ENCODE measurements at places on chromosomes 12 and 14. TPM values are rescaled to one million over a fixed set of nuclear protein-coding genes. Genes with fewer than 3 reads are reported as not detected.

- no peak for DNase-seq
Measured at GRCh38 chr12:31018106-31018789, 55.4 kb upstream of the DDX11 start.

NKX2-1 gene
- not detected for total RNA-seq

FKBP11 gene
- total RNA-seq: 54.6 TPM

ZNF26 gene
- total RNA-seq: 14.4 TPM

HOTAIR gene
- total RNA-seq: not detected

- no peak for DNase-seq
Measured at GRCh38 chr12:64625243-64626077, 15.2 kb downstream of the RASSF3 start.

DNA sequence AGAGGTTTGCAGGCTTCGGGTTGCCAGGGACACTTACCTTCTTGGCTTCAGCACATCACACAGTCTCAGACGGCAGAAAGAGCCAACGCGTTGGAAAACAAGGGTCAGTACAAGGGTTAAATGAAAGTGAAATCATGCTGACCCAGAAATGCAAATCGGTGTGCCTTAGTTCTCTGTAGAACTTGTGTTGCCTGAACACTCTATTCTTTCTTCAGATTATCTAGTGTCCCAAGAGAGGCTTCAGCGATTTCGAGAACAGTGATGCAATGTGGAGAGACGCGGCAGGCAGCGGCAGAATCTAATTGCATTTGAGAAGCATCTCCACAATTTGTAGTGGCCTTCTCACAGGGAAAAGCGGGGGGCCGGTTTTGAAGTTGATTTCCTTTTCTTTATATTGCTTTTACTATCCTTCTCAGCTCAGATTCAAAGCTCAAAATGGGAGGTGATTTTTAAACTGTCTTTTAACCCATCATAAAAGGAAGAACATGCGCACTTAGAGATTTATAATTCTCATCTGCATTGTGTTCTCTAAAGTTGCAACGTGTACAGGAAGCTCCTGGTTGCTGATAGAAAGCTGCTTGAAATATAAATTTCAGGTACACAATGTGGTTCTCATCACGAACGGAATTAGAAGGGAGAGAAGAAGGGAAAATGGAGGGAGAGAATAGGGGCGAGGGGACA is 67.8 kb upstream of the EGLN3 start:
- DNase-seq: no peak

GRCh38 chr14:61076556-61076955 is 95.5 kb downstream of the SLC38A6 start:
- DNase-seq: no peak

DNA sequence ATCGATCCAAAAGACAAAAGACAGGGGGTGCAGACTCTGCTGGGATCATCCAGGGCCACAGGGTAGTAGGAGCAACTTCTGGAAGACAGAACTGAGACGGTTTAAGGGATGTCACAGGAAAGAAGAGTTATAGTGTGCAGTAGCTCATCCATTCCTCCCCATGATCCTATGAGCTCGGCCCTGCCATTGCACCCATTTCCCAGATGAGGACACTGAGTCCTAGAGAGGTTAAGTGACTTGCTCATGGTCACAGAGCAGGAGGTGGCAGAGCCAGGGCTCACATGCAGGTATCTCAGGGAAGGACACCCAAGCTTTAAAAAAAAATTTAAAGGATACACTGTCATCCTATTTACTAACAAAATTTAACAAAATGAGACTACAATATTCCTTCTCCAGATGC is 86.1 kb upstream of the FZD10 start:
- no peak for DNase-seq

GRCh38 chr12:57112492-57113294 is 1.5 kb upstream of the STAT6 start:
- DNase-seq: no peak

DNA sequence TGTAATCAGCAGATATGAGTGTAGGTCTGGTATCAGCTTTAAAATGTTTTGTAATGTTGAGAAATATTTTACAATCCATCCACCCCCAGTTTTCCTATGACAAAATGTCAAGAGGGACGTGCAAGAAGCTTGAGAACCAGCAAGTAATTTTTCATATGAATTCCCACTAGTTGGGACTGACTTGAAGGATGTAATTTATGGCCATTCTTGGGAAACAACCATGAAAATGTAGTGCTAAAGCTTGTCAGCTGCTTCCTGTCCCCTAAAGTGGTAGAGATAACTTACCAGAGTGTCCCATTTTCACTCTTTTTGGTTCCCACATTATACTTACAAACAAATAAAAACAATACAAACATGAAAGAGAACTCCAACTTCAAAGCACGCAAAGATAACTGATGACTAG is 63.9 kb downstream of the RERG start:
- DNase-seq: no peak

DNA sequence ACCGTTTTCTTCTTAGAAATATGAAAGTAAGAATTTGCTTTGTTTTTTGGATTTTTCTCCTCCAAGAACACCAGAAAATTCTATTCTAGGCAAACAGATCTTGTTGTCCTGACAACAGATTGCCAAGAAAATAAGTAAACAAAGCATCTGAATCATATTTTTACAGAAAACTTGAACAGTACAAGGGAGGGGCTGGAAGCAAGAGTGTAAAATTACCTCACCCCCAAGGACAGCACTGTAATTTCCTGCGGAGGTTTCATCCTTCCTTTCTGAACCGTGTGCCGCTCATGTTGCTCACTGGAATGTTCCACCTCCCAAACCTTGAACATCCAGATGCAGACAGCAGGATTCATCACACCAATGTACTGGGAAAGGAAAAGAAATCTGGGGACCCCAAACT is 5.4 kb upstream of the CAMKK2 start:
- DNase-seq: no peak

DNA sequence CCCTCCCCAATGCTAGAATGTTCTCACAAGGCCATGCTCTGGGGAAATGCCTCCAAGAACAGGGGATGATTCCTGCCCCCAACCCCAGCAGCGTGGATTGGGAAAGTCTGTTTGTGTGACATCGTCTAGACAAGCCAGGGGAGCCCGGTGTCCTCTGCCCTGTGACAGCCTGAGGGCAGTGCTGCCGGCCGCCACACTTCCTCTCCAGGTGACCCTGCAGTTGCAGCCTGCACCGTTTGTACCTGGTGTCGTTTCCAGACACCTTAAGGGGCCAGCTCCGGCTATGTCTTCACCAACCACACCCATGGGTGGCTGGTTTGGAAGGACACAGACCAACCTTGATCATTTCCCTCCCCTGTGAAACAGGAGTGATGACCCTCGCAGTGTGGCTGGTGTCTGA is 372.6 kb downstream of the BCL11B start:
- DNase-seq: no peak

- no peak for DNase-seq
Measured at GRCh38 chr12:123148223-123148622, 2.7 kb downstream of the PITPNM2 start.

GRCh38 chr12:56205445-56205844 is 16.2 kb upstream of the SMARCC2 start:
- DNase-seq: no peak

DNA sequence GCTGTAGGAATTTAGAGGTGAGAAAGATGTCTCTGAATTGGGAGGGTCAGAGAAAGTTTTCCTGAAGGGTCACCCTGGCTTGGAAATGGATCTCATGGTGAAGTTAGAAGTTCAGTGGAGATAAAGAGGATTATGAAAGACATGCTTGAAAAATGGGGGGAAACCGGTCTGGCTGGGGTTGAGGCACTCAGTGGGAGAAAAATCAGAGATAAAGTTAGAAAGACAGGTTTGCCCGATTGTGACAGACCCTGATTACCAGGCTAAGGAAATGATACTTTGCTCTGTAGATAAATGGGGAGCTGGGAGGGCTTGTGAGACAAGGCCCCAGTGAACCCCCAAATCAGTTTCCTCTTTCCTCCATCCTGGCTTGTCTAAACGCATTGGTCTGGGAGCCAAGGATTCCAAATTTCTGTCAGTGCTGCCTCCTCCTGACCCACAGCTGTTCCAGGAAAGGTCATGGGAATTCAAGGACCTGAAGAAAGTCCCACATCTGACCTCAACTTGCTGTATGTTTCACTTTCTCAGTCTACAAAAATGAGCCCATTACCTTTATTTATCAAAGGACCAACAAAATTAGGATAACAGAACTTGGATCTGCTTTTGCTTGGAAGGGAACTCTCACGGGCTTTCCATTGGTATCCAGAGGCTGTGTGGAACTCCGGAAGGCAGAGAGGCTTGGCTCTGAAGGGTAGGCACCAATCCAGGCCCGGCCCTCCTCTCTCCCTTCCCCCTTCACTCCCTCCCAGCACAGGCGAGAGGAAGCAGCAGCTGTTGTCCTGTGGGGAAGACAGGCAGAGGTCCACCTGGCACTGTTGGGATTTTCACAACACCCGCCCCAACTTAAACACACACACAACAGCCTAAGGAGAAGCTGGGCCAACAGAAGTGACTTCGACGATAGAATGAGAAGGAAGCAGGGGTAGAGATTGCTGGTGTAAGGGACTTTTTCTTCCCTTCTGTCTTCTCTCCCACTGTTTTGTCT is 3.4 kb upstream of the RNASE7 start:
- DNase-seq: no peak
